ENCODE measurements at places on chromosomes 16 and 17. TPM values are rescaled to one million over a fixed set of nuclear protein-coding genes. Genes with fewer than 3 reads are reported as not detected.

DNA sequence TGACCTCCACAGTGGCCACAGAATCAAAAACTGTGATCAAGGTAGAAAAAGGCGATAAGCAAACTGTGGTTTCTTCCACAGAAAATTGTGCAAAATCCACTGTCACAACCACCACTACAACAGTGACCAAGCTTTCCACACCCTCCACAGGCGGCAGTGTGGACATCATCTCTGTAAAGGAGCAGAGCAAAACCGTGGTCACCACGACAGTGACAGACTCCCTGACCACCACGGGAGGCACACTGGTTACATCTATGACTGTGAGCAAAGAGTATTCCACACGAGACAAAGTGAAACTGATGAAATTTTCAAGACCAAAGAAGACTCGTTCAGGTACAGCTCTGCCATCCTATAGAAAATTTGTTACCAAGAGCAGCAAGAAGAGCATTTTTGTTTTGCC is 83.6 kb downstream of the C17orf58 start:
- DNase-seq = no peak

GRCh38 chr17:75454193-75454592 is 2.2 kb upstream of the TMEM94 start:
- no peak for DNase-seq

Gene KRTAP2-3
- total RNA-seq = not detected

Gene SLC5A10
- not detected for total RNA-seq

Gene CNGB1
- 0.29 TPM for total RNA-seq

Gene OR4D1
- not detected for total RNA-seq

Gene MARVELD3
- total RNA-seq = 28.8 TPM

Data from mucosa of gallbladder (tissue), 1 donor.